ENCODE measurements at places on chromosomes 1 and 21.
A peak's percentile ranks its signal among the peaks of the same experiment; 100 is the strongest.

DNA sequence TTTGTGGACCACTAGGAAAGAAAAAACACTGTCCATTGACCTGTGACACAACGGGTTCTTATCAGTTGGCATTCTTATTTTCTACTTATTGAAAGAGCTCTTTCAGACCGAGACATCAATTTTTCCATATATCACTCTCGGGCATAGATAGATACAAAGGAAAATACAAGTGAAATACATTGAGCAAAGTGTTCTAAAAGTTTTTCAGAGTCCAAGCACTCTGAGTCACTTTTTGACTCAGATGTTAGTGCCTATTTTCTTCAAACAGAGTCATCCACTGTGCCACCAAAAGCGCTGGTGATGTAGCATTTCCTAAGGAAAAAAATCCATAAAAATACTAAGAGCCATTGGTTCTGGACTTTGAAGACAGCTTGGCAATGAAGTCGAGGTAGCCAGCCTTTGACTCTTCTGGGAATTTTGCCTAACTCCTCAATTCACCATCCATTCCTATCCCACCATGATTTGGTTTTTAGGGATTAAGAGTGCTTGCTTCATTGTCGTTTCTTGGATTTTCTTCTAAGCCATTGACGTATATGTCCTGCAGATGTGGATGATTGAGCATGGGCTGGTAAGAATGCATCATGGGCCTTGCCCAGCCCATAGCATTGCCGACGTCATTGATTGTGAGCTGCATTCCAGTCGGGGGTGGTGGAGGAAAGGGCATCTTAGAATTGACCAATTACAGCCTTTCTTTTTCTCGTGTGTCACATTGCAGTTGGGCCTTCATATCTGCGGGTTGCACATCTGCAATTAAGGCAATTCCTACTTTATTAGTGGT, 10.6 kb downstream of the GALNT2 start:
- no peak for DNase-seq

DNA sequence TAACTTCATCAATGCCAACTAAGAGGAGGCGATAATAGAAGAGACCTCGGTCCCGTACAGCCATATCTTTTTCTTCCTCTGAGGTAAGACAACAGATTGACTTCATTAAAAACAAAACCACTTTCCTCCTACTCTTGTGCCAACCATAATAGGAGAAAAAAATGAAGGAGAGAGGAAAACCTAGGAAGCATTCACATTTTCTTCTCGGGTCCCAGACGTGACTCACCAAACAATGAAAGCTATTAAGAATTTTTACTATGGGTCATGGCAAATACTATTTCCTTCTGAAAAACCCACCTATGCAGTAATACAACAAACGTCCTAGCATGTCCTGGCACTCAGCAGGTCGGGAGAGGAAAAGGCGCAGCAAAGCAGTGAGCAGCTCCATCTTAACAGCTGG, 8.6 kb upstream of the BCL2L15 start:
- DNase-seq, result no peak

DNA sequence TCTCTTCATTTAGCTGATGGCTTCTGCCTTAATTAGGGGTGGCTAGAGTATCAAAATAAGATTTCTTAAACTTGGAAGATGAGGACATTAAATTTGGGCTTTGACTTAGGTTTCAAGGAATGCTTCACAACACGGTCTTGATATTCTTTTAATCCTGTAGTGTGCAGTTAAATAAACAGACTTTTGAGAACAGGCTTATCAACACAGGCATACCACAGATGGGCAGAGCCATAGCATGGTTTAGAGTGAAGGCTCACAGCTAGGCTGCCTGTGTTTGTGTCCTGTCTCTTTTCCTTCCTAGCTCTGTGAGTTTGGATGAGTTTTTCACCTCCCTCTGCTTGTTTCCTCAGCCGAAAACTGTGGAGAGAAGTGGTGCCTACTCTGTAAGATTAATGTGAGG, 102.3 kb upstream of the IPO9 start:
- no peak for DNase-seq

DNA sequence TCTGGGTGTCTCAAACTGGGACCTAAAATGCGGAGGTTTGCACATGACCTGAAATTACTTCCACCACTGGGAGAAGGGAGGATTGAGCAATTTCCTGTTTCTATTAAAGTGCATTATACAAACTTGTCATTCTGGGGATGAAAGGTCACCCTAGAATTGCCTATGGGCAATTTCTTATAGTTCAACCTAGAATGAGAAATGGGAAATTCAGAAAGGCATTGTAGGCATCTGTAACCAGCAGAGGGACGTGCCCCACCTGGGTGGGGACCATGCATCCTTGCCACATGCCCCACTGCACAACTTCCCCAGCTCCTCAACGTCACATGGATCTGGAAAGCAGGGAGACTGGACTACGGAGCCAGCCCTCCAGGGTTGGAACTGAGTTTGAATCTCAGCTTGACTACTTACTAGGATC, 47.0 kb downstream of the MRPL39 start:
- DNase-seq, result no peak

DNA sequence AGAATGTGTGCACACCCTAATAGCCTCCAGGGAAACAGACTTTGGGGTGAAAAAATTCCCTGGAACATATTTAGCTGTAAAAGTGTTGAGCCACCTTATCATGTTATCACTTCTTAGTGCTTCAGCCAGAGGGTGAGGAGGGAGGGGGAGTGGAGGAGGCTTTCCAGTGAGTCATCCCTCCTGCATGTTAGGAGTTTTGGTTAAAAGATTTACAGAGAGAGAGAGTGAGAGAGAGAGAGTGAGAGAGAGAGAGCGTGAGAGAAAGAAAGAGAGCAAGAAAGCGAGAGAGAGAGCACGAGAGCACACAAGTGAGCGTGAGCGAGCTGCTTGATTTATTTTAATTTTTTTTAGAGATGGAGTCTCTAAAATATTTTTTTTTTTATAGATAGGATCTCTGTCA, 13.5 kb upstream of the CACNA1E start:
- no peak for DNase-seq

- no peak for DNase-seq
These were observed 4.6 kb downstream of the TNFRSF1B start for GRCh38 chr1:12171206-12172041.

DNA sequence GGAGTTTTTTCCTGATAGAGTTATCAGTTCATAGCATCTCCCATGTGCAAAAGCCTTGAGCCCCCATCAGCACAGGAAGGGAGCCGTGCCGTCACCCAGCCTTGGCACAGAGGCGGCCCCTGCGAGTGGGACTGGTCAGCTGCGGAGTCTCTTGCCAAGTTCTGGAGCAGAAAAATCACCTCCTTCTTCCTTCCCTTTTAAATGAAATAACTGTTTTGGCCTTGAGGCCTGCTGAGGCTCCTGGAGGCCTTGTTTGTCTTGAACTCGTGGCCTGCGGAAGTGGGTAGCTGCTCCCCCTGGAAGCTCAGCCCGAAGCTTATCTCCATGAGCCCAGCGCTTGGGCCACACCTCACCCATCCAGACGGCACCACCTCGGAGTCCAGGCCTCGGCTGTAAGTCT, 145.7 kb upstream of the TMEM51 start:
- DNase-seq, result no peak

GRCh38 chr1:156464825-156465452, 35.6 kb downstream of the MEF2D start:
- no peak for DNase-seq

- DNase-seq, result no peak
These were observed 36.3 kb downstream of the DMAP1 start for GRCh38 chr1:44249543-44249942.

DNA sequence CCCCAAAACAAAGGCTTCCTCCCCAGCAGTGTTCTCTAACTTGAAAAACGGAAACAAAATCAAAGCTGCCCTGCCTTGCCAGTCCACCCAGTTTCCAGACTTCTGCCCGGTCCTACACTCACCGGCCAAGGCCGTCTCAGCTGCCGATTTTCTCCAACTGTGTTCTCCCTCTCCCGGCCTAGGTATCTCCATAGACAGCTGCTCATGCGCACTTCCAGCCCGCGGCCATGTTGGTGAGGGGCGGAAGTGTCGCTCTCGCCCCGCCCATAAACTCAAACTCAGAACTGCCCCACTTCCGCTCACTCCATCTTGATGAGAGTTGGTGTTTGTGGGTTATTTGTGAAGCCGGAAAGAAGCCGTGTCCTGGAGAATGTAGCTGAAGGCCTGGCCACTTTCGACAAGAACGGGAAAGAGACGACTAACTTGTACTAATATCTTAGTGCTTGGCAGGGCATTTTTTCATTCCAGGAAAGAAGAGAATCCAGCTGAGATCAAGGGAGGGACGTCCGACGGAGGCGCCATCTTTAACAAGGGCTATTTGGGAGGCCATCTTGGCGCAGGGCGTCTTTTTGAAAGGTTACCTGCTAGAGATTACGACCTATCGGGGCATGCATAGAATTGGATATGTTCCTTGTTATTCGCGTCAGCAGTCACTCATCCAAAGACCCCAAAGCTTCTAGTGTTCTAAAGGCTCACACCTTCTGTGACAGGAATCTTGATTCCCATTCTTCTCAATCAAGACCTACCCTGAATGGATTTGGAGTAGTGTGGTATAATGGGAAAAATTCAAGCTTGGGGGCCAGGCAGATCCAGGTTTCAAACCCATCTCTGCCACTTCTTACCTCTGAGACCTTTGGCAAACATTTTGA, at the start of gene USF1:
Gene USF1, minus strand, starts transcription at position 242 of the 869 bp plus-strand sequence. CDS start 2,702 bp downstream, outside the sequence.
- peak; percentile 80 for DNase-seq

DNA sequence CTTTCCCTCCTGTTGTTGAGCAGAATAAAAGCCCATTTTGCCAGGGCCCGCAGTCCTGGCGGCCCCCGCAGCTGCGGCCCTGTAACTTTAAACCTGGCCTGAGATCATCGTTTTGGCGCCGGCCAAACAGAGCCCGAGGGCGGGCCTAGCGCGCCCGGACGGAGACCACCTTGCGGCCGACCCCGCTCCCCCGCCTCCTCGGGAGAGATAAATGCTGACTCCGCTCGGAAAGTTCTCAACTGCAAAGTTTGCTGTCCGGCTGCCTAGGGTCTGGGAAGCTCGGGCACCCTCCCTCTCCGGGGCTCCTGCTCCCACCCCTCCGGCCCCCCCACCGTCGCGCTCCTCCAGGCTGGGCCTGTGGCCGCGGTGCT, at the start of gene PDPN:
Gene PDPN, plus strand, starts transcription at position 238 of the 371 bp plus-strand sequence. CDS start 202 bp downstream, outside the sequence.
- peak; percentile 37 for DNase-seq

- DNase-seq, result no peak
These were observed 13.8 kb upstream of the HHIPL2 start for GRCh38 chr1:222561656-222562055.

DNA sequence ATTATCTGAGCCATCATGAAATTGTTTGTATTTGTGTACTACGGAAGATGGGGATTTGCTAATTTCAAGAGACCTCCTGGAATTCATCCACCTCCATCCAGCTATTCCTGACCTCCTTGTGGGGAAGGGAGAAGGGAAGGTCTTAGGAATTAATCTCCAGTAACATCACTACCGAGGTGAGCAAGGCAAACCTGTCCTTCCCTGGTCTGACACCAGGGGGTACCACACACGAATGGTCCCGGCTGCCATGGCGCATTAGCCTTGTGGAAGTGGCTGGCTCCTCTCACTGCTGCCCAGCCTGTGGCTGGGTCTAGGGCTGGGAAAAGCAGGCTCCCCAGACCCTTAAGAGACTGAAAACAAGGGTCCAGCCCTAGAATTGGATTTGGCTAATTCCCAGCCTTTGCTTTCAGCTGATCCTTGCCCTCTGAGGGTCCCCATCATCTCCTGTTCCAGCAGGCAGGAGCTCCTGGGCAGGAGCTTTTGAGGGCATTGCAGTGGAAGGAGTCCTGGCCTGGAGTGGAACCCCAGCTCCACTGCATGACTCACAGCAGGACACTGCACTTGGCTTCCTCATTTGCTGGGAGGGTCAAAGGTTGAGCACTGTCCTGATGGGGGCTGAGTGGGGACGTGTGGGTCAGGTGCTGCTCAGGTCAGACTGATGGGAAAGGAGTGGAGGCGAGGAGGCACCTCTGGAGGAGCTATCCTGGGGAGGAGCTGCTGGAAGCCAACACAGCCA, 34.8 kb downstream of the RIMS3 start:
- DNase-seq, result peak; percentile 37

GRCh38 chr1:151693057-151693651, 23.4 kb downstream of the CELF3 start:
- DNase-seq, result no peak

- DNase-seq, result no peak
These were observed 148.1 kb downstream of the FGGY start for GRCh38 chr1:59445040-59445439.

GRCh38 chr21:25487046-25487594, 120.2 kb downstream of the MRPL39 start:
- no peak for DNase-seq

DNA sequence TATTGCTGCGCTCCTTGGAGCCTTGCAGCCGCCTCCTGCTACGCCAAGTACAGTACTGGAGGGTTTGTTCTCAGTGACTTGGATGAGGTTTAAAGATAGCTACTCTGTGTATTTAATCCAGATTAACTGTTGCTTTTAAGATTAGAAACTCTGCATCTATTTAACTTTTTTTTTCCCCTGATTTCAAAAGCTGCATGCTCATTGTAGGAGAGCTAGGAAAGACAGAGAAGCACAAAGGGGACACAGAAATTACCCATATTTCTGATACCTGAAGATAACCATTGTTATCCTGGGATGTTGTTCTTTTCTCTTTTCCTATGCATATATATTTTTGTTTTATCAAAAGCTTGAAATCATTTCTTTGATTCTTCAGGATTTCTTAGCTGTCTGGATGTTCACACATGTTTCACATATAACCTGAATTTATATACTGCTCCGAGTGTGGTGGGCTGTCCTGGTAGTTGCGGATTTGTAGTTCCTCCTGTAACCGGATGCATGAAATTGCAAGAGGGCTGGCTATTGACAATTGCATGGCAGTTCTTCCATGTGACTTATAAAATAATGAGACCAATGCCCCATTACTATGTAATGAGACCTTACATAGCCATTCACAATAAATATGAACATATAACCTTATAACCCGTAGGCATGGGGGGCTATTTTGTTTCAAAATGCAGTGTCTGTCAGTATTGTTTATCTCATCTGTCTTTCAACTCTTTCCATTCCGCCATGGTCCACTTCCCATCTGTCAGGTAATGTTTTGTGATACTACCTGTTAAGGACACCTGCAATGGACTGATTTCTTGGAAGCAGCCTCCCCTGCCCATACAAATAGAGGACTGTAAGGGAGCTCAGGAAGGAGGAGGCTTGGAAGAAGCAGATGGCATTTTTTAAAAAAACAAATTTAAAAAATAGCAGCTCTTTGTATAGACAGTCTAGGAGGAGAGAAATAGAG, 1.4 kb downstream of the RAVER2 start:
- DNase-seq, result no peak

All from progenitor cell of endocrine pancreas (in vitro differentiated cells).